GM06990 (cell line): ENCODE measurements at places on chromosomes 4 and X.

DNA sequence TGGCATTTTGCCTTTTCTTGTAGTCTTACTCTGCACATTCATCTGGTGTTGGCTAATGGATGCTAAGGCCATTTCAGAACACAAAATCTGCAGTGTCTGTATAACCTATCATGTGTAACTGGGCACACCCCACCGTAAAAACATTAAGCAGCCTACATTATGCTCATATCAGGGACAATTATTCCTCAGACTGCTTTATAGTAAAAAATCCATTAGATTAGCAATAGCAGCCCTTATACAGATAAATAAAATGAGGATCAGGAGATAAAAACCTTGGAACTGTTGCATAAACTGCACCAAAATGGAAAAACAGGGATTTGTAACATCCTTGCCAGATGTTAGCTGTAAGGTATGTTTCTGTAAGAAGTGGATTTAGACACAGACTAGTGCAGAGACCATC is 288.8 kb downstream of the HS3ST1 start:
- no peak for DNase-seq

DNA sequence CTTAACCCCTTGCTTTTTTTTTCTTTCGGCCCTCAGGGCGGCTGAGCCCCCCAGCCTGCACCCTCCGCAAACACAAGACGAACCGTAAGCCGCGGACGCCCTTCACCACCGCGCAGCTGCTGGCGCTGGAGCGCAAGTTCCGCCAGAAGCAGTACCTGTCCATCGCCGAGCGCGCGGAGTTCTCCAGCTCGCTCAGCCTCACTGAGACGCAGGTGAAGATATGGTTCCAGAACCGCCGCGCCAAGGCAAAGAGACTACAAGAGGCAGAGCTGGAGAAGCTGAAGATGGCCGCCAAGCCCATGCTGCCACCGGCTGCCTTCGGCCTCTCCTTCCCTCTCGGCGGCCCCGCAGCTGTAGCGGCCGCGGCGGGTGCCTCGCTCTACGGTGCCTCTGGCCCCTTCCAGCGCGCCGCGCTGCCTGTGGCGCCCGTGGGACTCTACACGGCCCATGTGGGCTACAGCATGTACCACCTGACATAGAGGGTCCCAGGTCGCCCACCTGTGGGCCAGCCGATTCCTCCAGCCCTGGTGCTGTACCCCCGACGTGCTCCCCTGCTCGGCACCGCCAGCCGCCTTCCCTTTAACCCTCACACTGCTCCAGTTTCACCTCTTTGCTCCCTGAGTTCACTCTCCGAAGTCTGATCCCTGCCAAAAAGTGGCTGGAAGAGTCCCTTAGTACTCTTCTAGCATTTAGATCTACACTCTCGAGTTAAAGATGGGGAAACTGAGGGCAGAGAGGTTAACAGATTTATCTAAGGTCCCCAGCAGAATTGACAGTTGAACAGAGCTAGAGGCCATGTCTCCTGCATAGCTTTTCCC is 3.4 kb downstream of the MSX1 start:
- no peak for DNase-seq

DNA sequence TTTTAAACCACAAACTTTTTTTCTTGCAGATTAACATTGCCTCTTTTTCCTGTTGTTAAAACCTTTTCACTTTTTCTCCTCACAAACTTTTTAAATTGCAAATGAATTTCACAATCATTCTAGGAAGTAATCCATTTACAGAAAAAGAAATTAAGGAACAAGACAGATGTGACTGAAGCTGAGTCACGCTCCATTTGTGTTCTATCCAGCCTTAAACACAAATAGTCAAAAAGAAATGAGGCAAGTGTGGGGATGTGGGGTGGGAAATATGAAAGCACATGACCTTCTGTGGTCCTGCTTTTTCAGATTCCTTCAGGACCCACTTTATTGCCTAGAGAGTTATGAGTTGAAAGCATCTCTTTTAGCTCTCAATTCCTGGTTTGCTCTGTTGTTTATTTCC is 197.0 kb downstream of the ADGRL3 start:
- DNase-seq, result no peak

DNA sequence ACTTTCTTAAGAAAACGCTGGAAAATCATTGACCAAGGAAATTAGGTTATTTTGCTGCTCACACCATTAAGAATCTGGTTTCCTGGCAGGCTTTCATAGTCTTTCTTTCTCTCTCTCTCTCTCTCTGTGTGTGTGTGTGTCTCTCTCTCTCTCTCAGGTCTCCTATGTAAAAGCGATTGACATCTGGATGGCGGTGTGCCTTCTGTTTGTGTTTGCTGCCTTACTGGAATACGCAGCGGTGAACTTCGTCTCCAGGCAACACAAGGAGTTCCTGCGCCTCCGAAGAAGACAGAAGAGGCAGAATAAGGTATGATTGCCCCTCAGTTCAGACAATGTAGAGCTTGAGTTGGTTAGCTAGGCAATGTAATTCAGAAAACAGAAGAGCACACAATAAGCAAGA is 161.2 kb downstream of the GLRA2 start:
- no peak for DNase-seq

DNA sequence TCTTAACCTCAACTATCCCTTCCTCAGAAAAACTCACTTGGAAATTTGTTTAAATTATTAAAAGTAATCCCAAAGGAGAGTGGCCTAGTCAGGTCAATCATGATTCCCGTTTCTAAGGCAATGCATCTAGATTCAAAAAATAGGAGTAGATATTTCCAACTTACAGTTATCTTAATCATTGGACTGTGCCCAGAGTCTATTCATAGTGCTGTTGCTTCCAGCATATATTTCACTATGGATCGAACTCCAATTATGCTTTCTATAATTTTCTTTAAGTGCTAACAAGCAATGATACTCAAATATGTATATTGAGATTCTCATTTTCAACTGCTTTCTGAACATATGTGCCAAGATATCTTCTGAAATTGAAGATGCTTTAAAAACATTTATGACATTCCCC is 229.2 kb upstream of the NWD2 start:
- no peak for DNase-seq

- DNase-seq, result no peak
Measured at GRCh38 chr4:105135785-105136184, 10.9 kb upstream of the TET2 start.
